HCEC 1CT (cell line): ENCODE measurements at places on chromosomes 7 and 10.

DNA sequence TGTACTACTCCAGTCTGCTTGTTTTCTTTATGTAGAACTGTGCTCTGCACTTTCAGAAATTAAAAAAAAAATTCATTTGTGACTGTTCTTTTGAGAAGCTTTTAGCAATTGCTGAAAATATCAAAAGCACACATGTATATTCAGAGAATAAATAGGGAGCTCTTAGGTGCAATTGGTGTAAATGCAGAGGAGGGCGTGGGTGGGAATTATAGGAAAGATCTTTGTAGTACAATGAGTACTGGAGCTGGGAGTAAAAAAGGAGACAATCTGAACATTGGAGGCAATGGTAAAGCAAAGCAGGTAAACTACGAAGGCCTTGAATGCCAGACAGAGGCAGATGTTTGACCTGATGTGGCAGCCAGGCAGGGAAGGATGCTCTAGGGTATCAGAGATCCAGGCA is 267.5 kb downstream of the SORCS3 start:
- no peak for DNase-seq

GRCh38 chr10:79042639-79043411 is 25.9 kb upstream of the ZMIZ1 start:
- DNase-seq: no peak

- no peak for DNase-seq
Observed at GRCh38 chr7:50359258-50359994, 54.9 kb downstream of the IKZF1 start.

DNA sequence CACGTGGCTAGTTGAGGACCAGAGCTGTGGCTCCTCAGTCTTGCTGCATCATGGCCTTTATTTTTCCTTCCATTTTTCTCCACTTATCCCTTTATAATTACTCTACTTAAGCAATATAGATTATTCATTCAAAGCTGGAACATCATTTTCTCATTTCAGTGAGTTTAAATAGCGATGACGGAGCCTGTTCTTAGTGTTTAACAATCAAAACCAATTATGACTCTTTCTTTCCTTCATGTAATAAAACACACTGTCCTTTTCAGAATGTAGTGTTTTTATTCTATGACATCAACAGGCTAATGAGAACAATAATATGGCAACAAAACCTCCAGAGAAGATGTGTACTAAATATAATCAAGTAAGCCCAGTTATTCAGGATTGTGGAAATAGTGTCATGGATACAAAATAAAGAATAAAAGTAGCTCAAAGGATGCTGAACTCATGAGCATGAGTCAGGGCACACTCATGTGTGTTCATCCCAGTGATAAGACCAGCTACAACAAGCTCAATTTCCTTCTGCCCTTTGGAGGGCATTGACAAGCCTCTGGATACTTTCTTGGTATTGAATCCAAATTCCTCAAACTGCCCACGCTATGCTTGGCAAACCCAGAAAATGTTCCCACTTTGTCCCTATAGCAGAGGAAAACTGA is 188.4 kb downstream of the CYP26A1 start:
- DNase-seq: peak; percentile 13

GRCh38 chr7:159068893-159069448 is 75.7 kb downstream of the VIPR2 start:
- no peak for DNase-seq

GRCh38 chr10:75401569-75402485 is at the start of gene ZNF503:
ZNF503 (minus strand) TSS chr10:75401764; CDS start chr10:75401419, 345 bp downstream.
- DNase-seq: peak; percentile 97

DNA sequence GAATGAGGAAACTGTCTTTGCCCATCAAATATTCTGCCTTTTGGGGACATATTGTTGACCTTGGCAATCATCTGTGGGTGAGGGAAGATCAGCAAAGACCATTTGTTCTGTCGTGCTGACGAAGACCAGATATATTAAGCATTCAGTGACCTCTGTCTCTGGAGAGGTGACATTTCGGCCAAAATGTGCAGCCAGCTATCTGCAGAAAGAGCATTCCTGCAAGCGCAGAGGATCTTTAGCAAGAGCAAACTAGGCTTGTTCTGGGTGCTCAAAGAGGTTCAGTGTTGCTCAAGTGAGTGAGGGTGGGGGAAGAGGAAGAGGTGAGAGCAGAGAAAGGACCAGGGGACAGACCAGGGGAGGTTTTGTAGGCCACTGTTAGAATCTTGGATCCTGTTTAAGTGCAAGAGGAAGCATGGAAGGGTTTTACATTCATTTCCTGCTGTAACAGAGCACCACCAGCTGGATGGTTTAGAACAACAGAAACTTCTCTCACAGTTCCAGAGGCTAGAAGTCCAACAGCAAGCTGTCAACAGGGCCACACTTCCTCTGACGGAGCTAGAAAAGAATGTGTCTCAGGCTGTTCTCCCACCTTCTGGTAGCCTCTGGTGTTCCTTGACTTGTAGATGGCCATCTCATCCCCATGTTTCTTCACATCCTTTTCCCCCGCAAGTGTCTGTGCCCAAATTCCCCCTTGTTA is 11.2 kb downstream of the C10orf120 start:
- peak; percentile 33 for DNase-seq

DNA sequence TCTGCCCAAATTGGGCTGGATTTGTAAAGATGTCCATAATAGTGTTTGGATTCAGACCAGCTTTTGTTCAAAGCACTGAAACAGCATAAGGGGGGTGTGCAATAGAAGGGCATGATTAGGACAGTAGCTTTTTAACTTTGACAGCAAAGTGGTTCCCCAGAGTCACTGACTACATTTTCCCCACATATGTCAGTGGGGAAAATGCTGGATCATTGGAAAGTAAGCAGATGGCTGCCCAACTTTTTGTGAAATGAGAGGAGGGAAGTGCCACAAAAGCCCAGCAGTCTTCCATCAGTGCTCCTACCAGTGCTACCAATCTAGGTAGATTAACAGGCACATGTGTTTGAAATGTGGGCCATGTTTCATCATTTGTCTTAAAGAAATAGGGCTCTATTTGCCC is 162.8 kb downstream of the FZD1 start:
- no peak for DNase-seq

GRCh38 chr10:1597370-1598146 is 139.8 kb downstream of the ADARB2 start:
- DNase-seq: no peak

DNA sequence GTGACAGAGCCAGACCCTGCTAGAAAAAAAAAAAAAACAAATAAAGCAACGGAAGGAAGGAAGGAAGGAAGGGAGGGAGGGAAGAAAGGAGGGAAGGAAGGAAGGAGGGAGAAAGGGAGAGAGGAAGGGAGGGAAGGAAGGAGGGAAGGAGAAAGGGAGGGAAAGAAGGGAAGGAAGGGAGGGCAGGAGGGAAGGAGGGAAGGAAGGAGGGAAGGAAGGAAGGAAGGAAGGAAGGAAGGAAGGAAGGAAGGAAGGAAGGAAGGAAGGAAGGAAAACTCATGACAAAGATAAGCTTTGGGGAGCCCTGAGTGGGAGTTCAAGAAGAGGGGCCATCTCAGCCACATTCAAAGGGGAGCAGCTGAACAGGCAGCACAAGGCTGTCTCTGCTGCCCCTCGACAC is 124.7 kb upstream of the MGMT start:
- no peak for DNase-seq

DNA sequence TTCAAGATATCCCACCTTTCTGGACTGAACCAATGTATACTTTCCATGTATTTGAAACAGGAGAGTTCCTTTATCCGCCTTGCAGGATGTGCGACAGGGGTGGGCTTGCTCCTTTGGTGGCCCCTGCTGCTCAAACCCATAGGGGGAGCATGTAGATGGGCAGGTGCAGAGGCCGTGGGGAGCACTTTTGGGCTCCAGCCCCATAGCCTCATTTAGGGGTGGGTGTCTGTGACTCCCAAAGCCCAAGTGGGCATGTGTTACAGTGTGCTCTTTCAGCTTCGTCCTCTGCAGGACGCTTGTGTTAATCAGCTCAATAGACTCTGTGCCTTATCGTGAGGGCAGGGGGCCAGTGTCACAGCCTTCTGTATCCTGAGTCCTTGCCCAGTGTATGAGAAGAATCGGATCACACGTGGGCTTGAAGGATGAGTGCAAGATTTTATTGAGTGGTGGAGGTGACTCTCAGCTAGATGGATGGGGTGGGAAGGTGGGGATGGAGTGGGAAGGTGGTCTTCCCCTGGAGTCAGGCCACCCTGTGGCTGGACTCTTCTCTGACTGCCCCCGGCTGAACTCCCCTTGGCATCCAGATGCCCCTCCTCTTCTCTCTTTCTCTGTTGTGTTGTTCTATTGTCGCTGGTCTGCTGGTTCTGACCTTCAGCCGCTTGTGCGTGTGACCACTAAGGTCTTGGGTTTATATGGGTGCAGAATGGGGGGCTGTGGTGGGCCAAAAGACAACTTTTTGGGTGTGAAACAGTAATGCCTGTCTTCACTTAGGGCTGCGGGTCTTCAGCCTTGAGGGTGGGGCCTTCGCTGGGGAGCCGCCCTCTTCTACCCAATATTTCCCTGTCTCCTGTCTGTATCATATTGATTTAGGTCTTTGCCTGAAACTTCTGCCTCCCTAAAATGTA is 262.2 kb downstream of the GLRX3 start:
- no peak for DNase-seq

GRCh38 chr10:113895018-113895417 is 40.6 kb downstream of the NHLRC2 start:
- peak; percentile 64 for DNase-seq

DNA sequence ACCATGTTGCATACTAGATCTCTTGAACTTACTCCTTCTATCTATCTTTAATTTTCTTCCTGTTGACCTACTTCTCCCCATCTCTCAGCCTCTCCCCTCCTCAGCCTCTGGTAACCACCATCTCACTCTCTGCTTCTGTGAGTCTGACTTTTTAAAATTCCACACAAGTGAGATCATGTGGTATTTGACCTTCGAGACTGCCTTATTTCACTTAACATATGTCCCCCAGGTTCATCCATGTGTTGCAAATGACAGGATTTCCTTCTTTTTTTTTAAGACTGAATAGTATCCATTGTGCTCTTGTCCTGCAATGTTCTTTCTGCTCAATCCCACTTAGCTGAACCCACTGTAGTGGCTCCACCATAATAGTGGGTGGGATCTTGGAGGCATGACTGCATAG is 51.4 kb upstream of the DNAJC1 start:
- peak; percentile 10 for DNase-seq

DNA sequence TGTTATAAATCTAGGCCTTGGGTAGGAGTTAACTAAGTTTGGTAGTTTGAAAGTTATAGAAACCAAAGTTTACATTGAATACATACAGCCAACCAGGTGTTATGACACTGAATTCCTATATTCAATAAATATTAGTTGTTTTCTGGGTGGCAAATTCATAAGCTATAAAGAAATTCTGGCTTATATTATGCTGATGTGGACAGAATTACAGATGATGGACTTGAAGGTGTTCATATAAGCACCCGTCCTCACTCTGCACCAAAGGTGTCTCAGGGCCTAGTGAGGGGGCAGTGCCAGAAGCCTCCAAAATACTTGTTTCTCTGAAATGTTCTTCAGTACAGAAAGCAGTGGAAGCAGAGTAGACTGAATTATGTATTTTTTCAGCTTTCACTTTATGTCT is 973.0 kb downstream of the CNTNAP2 start:
- DNase-seq: no peak

DNA sequence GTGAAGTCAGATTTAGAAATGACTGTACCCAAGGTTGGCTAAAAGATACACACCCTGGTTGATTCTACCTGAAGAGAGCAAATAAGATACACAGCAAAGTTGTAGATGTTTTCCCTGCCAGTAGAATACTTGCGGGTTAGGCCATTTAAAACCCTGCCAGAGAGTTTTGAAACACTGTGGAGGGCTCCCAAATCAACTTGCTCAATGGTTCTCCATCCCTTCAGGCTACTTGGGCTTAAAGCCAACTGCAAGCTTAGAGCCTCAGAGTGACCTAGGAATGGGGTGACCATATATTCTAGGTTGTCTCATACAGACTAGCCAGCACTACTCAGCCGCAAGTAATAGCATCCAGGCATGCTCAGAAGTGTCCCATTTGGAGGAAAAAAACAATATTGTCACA is 10.0 kb downstream of the CAV1 start:
- DNase-seq: no peak

- DNase-seq: no peak
Observed at GRCh38 chr10:22583683-22584082, 130.7 kb downstream of the PIP4K2A start.

- DNase-seq: no peak
Observed at GRCh38 chr10:26755443-26755903, 58.0 kb downstream of the PDSS1 start.

DNA sequence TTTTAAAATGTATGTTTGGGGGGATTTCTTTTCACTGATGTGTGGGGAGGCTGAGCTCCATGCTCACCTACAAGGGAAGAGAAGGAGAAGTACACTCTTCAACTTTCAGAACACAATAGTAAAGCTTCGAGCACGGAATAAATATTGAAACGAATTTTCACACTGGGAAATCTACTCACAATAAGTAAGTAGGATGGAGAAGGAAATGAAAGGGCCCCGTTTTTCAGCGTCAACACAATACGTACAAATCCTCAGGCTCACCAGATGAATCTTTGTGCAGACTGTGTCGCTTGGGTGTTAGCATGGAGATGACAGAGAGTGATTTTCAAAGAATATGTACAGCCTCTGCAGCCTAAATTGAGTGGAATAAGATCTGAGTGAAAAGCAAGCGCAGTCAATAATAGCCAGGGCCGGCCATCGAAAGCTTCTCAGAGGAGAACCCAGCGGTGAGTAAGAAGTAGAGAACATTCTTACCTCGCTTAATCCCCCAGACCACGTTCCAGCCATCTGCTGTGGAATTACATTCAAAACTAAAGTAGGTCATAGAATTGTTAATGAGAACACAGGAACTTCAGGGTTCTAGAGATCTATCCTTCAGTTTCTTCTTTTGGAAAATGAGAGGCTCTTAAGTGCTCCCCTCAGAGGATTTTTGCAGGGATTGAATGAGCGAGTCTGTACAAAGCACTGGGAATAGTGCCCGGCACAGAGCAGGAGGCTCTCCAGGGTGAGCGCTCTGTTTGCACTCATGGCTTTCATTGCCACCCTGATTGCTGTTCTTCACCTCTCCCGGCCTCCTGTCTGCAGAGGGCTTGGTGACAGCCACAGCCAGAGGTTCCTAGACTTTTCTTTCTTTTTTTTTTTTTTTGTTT is 292.8 kb downstream of the SFMBT2 start:
- DNase-seq: no peak

DNA sequence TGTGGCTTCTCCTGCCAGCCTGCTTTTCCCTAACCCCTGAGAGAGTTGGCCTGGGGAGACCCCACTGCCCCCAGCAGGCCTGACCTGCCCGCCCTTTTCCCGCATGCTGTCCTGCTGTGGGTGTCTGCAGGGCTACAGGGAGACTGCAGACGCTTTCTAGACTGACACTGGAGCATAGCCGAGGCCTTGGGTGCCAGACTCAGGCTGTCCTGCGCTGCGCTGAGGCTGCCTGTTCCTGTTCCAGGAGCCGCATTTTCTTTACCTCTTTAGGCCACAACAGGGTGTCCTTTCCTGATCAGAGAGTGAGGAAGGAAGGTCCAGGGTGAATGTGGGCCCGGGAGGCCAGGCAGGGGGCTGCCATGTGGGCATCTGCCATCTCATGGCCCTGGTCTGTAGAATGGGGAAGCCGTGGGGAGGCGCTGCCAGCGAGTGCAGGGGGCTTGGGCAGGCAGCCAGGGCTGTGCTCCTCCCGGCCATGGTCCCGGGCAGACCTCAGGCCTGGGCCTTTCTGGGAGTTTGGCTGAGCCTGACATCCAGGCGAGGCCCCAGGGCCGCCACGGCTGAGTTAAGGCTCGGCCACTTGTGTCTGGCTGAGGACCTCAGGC is 3.6 kb downstream of the PWWP2B start:
- DNase-seq: no peak
